ENCODE measurements at places on chromosomes 16 and 17. TPM values are rescaled to one million over a fixed set of nuclear protein-coding genes. Genes with fewer than 3 reads are reported as not detected.

PTGES3L gene
- total RNA-seq = 0.83 TPM

EPOP gene
- 3.6 TPM for total RNA-seq

NACA2 gene
- not detected for total RNA-seq

TBC1D3D gene
- 1.1 TPM for total RNA-seq

CMTM2 gene
- not detected for total RNA-seq

MYOCD gene
- total RNA-seq = not detected

OR1A1 gene
- not detected for total RNA-seq

ABCC3 gene
- 293 TPM for total RNA-seq

TEFM gene
- total RNA-seq = 10.7 TPM

TEX19 gene
- total RNA-seq = not detected

ADPRM gene
- total RNA-seq = 9.8 TPM

SLC16A6 gene
- total RNA-seq = 1.6 TPM

KRTAP9-4 gene
- not detected for total RNA-seq

PDILT gene
- total RNA-seq = not detected

UBFD1 gene
- 49.1 TPM for total RNA-seq

BMERB1 gene
- total RNA-seq = 4.3 TPM

KRTAP17-1 gene
- not detected for total RNA-seq

CDRT15 gene
- not detected for total RNA-seq

ZNF213 gene
- total RNA-seq = 20.7 TPM

PYY gene
- not detected for total RNA-seq

ARMC5 gene
- total RNA-seq = 10.1 TPM

GPRC5C gene
- total RNA-seq = 17.7 TPM

CMTM4 gene
- total RNA-seq = 27.2 TPM

WFIKKN1 gene
- total RNA-seq = 0.17 TPM

HOXB5 gene
- not detected for total RNA-seq

NOD2 gene
- 4.2 TPM for total RNA-seq

KRT9 gene
- total RNA-seq = 0.21 TPM

TNFRSF17 gene
- total RNA-seq = not detected

E4F1 gene
- 28.4 TPM for total RNA-seq

PERCC1 gene
- not detected for total RNA-seq

SPNS1 gene
- 25.2 TPM for total RNA-seq

TMEM98 gene
- total RNA-seq = 9.2 TPM

MEOX1 gene
- not detected for total RNA-seq

SLC6A2 gene
- total RNA-seq = not detected

RNF166 gene
- total RNA-seq = 18.5 TPM

RTN4RL1 gene
- total RNA-seq = 2.9 TPM

ABCA3 gene
- 4.6 TPM for total RNA-seq

Measured in MCF 10A (cell line).